ENCODE measurements at places on chromosomes 11 and 22.

DNA sequence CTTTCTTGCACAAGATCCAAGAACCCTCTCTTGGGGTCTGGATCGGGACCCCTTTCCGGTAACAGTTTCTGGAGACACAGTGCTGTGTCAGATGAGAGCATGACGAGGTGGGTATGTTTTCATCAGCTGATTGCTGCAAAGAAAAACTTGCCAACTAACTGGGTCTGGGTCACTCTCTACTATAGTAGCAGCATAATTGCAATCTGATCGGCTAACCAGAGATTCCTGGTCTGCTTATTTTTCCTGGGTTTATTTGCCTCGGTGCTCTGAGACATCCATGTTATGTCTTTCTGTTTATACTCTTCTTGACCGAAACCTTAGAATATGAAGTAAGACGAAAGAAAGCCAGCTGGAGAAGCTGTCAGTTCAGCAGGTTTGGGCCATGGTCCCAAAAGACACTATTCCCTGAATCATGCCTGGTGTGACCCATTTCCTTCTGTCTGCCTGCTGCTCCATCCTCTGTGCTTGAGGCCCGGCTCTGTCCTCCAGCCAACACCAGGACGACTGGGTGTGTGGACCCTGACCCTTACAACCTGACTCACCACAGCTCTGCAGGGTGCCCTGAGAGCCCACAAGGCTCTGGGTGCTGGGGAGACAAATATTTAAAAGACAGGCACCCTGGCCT is 24.1 kb upstream of the CLMP start:
- DNase-seq, result no peak

DNA sequence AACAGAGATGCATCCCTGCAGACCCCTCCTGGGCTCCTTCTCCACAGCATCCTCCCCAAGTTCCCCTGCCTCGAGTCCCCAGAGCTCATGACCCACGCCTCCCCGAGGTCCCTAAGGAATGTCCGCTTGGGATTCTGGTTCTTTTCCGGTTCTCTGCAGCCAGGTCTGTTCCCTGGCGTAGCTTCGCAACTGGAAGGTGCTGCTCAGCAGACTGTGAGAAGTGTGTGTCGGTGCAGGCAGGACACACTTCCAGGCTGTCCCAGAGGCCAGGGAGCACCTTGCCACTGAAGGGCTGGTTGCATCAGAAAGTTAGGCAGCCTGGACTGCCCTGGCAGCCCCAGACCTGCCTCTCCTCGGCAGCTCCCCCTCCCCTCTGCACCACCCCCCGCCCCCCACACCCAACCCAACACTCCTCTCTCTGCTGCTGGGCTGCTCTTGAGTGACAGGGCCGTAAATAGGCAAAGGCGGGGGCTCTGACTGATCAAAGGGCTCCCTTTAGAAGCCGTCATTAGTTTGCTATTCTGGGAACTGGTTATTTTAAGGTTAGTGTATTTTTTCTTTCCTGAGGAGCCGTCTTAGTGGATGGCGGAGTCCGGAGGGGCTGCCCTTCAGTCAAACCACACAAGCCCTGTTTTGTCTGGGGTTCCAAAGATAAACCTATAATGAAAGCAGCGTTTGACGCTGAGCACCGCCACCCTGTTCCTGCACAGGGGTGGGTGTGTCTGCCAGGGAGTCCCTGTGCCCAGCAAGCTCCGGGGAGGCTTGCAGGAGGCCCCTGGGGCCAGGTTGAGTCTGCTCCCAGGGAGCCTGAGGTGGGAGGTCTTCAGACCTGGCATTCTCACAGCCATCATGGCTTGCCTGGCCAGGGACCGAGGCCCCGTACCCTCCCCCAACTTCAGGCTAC is 88.6 kb upstream of the KCNQ1OT1 start:
- peak; percentile 0 for DNase-seq

DNA sequence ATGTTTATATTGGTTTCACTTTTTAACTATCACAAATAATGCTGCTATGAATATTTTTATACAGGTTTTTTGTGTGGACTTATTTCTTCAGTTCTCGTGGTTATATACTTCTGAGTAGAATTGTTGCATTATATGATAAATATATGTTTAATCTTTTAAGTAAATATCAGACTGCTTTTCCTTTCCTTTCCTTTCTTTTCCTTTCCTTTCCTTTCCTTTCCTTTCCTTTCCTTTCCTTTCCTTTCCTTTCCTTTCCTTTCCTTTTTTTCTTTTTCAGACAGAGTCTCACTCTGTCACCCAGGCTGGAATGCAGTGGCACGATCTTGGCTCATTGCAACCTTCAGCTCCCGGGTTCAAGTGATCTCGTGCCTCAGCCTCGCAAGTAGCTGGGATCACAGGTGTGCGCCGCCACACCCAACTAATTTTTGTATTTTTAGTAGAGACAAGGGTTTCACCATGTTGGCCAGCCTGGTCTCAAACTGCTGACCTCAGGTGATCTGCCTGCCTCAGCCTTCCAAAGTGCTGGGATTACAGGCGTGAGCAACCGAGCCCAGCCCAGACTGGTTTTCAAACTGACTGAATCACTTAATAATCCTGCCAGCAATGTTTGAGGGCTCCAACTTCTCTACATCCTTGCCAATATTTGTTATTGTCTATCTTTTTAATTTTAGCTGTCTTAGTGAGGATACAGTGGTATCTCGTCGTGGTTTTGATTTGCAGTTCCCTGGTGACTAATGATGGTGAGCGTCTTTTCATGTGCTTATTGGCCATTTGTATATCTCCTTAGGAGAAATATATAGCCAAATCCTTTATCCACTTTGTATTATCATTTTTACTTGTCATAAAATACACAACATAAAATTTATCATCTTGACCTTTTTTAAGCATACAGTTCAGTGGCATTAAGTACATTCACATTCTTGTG is 21.9 kb downstream of the HTR3B start:
- DNase-seq, result no peak

GRCh38 chr11:20026629-20027555 is 133.4 kb downstream of the DBX1 start:
- no peak for DNase-seq

GRCh38 chr11:93524858-93525257 is 18.3 kb downstream of the SMCO4 start:
- DNase-seq, result no peak
